Effector memory CD4-positive, alpha-beta T cell (primary cell): ENCODE measurements at places on chromosomes 2 and 18.

DNA sequence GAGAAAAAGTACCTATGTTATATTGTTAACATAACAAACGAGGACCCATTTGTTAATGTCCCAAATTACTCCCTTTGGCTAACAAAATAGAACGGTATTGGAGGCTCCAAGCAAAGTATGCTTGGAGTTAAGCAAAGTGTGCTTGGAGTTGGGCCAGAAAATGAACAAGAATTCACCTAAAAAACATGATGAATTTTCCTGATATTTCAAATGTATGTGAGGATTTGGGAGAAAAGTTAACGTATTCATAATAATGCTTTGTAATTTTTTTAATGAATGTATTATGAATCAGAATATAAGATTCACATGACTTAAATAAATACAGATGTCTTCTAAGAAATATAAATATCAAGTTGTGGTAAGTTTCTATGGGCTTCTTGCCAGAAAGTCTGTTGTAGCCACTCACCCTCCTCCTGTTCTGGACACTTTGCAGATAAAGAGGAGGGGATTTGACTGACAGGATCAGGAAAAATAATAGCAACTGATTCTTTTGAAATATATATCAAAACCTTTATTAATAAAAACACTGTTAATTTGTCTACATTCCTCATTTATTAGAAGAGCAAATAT lies 423.7 kb upstream of the MMADHC start:
- H3K36me3 ChIP-seq = no peaks in the 10 kb centered on the region
- no peak overlapping the region for H3K4me3 ChIP-seq
- no peak for DNase-seq
- no peaks in the 10 kb centered on the region for H3K27me3 ChIP-seq
- no peak overlapping the region for H3K27ac ChIP-seq
- H3K4me1 ChIP-seq = no peaks in the 10 kb centered on the region

DNA sequence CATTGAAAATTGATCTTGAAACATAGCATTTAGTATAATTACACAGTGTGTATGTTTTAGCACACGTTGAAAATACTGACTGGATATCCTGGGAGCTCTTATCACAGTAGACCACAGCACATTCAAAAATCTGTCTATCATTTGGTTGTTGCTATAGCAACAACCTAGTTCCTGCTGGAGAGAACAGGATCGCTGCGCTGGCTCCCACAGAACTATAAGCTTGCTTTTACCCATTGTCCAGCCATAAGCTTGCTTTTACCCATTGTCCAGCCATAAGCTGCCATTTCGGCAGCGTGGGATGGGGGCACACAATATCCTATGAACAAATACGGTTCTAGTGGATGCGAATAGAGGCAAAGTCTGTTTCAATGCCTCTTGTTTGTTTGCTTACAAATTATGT lies 70.4 kb upstream of the ST6GAL2 start:
- H3K4me1 ChIP-seq = no peaks in the 10 kb centered on the region
- H3K36me3 ChIP-seq = no peaks in the 10 kb centered on the region
- no peak overlapping the region for H3K27ac ChIP-seq
- DNase-seq = no peak

DNA sequence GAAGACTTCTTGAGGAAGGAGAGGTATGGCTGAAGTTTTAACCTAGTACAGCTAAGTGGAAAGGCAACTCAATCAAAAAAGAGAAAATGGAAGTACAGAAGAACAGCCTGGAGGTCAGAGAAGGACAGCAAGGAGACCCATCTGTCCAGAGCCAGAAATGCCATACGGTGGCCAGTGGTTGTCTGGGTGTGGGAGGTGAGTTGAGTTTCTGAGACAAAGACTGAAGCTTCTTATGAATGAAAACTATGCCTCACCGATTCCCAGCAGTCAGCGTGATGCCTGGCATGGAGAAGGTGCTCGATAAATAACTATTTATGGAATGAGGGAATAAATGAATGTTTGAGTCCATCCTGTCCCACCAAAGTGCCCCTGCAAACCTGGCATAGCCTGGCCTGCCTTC lies 98.8 kb downstream of the MRO start:
- no peaks in the 10 kb centered on the region for H3K27me3 ChIP-seq
- no peak overlapping the region for H3K4me3 ChIP-seq
- no peaks in the 10 kb centered on the region for H3K4me1 ChIP-seq

GRCh38 chr2:69118609-69119008 lies 105.6 kb downstream of the ANTXR1 start:
- H3K4me3 ChIP-seq = no peak overlapping the region
- DNase-seq = no peak
- H3K27ac ChIP-seq = no peak overlapping the region
- H3K27me3 ChIP-seq = no peaks in the 10 kb centered on the region
- no peaks in the 10 kb centered on the region for H3K36me3 ChIP-seq
- no peaks in the 10 kb centered on the region for H3K4me1 ChIP-seq

DNA sequence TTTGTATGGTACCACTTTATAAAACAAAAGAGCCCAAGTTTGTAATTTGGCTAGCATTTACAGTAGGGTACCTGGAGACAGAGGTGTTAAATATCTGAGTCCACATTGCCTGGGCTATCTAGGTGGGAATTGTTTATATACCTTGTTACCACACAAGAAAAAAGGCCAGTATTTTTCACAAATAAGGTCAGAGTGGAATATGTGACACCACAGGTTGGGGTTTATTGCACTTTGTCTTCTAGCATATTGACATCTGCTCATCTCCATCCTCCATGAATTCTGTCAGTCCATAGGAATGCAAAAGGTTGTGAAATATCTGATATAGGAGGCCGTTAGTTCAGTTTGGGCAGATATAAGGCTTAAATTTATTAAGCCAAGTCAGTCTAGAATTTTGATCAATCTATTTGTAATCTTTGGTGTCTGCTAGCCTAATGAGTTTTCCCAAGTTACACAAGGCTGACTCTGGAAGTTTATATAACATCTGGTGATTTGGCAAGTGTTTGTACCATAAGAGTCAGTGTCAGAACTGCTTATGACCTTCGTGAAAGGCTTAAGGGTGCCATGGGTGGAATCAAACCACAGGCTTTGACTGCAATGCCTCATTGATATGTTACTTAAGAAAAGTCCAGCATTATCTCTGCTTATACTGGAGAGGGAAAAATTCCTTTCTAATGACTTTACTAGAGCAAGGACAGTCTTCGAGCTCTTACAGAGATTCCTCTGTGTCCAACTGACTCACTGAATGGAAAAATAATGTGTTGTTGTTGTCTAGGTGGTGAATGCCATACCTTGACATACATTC lies 11.3 kb upstream of the DPP4 start:
- H3K4me1 ChIP-seq = no peaks in the 10 kb centered on the region
- no peaks in the 10 kb centered on the region for H3K36me3 ChIP-seq
- no peak for DNase-seq
- no peak overlapping the region for H3K27ac ChIP-seq
- H3K27me3 ChIP-seq = no peaks in the 10 kb centered on the region
- no peak overlapping the region for H3K4me3 ChIP-seq

GRCh38 chr2:44188696-44189095 lies 20.0 kb downstream of the PPM1B start:
- peaks cover 23% of the 10 kb centered on the region for H3K4me1 ChIP-seq
- DNase-seq = no peak
- H3K27me3 ChIP-seq = no peaks in the 10 kb centered on the region
- no peaks in the 10 kb centered on the region for H3K36me3 ChIP-seq
- H3K27ac ChIP-seq = no peak overlapping the region

DNA sequence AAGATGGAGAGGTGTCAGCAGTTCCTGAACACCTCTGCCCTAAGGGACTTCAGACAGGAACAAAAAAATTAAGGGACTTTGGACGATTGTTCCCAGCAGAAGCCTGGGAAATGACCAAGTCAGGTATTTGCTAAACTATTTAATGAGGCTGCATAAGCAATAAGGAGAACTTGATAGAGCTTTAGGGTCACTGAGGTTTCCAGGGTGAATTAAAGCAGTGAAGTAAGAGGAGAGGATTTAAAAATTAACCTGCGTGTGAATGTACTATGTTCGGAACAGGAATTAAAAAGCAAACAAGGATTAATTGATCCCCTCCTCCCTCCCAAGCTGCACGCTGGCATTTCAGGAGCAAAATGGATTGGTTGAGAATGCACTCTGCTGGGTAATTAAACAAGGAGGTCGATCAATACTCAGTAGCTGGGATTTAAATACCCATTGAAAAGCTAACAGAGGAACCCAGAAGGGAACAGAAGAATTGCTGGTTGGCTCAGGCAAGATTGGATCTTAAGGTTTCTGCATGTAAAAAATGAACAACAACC lies 157.2 kb downstream of the RNF152 start:
- no peak for DNase-seq
- no peak overlapping the region for H3K4me3 ChIP-seq
- no peaks in the 10 kb centered on the region for H3K36me3 ChIP-seq
- H3K4me1 ChIP-seq = no peaks in the 10 kb centered on the region

GRCh38 chr2:12293874-12294273 lies 422.9 kb upstream of the TRIB2 start:
- DNase-seq = no peak
- no peak overlapping the region for H3K27ac ChIP-seq
- H3K27me3 ChIP-seq = no peaks in the 10 kb centered on the region
- H3K4me1 ChIP-seq = no peaks in the 10 kb centered on the region
- no peaks in the 10 kb centered on the region for H3K36me3 ChIP-seq

GRCh38 chr18:64090876-64091275 lies 58.0 kb downstream of the LINC00305 start:
- H3K4me3 ChIP-seq = no peak overlapping the region
- H3K27ac ChIP-seq = no peak overlapping the region
- H3K27me3 ChIP-seq = no peaks in the 10 kb centered on the region
- no peak for DNase-seq

GRCh38 chr2:29598978-29599377 lies 322.4 kb downstream of the ALK start:
- no peaks in the 10 kb centered on the region for H3K36me3 ChIP-seq
- DNase-seq = no peak
- H3K27me3 ChIP-seq = no peaks in the 10 kb centered on the region
- H3K4me1 ChIP-seq = no peaks in the 10 kb centered on the region

DNA sequence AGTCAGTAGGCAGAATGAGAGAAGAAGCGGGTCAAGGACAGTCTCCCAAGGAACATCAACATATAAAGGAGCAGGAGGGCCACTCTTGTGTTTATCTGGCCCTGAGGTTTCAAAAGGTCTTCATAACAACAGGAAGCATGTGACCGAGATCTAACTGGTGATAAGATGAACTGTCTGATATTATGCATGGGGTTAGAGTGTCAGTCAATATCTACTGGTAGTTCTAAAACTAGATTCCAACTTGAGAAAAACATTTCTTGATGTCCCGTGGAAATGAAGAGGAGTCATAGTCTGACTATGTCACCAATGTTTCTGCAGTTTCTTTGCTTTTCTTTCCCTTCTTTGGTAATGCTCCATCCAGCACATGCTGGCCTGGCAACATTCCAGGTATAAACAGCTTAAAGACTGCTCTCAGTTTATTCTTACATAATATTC lies 77.5 kb upstream of the ITPRID2 start:
- H3K27ac ChIP-seq = no peak overlapping the region
- H3K36me3 ChIP-seq = no peaks in the 10 kb centered on the region
- no peak for DNase-seq

- H3K36me3 ChIP-seq = no peaks in the 10 kb centered on the region
- no peak overlapping the region for H3K27ac ChIP-seq
- H3K4me3 ChIP-seq = no peak overlapping the region
- H3K4me1 ChIP-seq = no peaks in the 10 kb centered on the region
Observed at GRCh38 chr18:23172591-23173380, 37.5 kb downstream of the CABLES1 start.

- H3K4me1 ChIP-seq = no peaks in the 10 kb centered on the region
- H3K27ac ChIP-seq = no peak overlapping the region
- no peaks in the 10 kb centered on the region for H3K36me3 ChIP-seq
- DNase-seq = no peak
Observed at GRCh38 chr2:142724186-142724585, 153.3 kb upstream of the KYNU start.

- no peaks in the 10 kb centered on the region for H3K4me1 ChIP-seq
- no peaks in the 10 kb centered on the region for H3K27me3 ChIP-seq
- no peak for DNase-seq
- no peak overlapping the region for H3K4me3 ChIP-seq
- H3K36me3 ChIP-seq = no peaks in the 10 kb centered on the region
- H3K27ac ChIP-seq = no peak overlapping the region
Observed at GRCh38 chr18:10477121-10477862, 22.9 kb downstream of the APCDD1 start.

- no peaks in the 10 kb centered on the region for H3K27me3 ChIP-seq
- peak overlapping the region; percentile 33 for H3K4me3 ChIP-seq
- no peaks in the 10 kb centered on the region for H3K36me3 ChIP-seq
- H3K27ac ChIP-seq = no peak overlapping the region
- no peaks in the 10 kb centered on the region for H3K4me1 ChIP-seq
Observed at GRCh38 chr2:209790066-209790728, 18.6 kb downstream of the UNC80 start.

GRCh38 chr2:190062601-190063000 lies at the start of gene MSTN:
MSTN (minus strand) TSS chr2:190062729; CDS start chr2:190062596, 133 bp downstream.
- H3K27ac ChIP-seq = no peak within 1 kb of the TSS
- no peak for DNase-seq
- no peaks in the 10 kb centered on the region for H3K27me3 ChIP-seq

GRCh38 chr2:195649629-195650190 lies 7.3 kb upstream of the SLC39A10 start:
- DNase-seq = no peak
- no peaks in the 10 kb centered on the region for H3K36me3 ChIP-seq
- no peaks in the 10 kb centered on the region for H3K4me1 ChIP-seq
- H3K4me3 ChIP-seq = no peak overlapping the region

GRCh38 chr2:95158891-95159619 lies 593 bp downstream of the ZNF514 start:
- DNase-seq = no peak
- H3K4me1 ChIP-seq = peaks cover 7% of the 10 kb centered on the region
- peak overlapping the region; percentile 79 for H3K4me3 ChIP-seq
- peaks cover 8% of the 10 kb centered on the region for H3K36me3 ChIP-seq

- H3K27me3 ChIP-seq = no peaks in the 10 kb centered on the region
- H3K4me3 ChIP-seq = no peak overlapping the region
- H3K27ac ChIP-seq = no peak overlapping the region
- H3K4me1 ChIP-seq = no peaks in the 10 kb centered on the region
- no peaks in the 10 kb centered on the region for H3K36me3 ChIP-seq
- DNase-seq = no peak
Observed at GRCh38 chr2:112916145-112916571, 5.2 kb downstream of the IL37 start.

DNA sequence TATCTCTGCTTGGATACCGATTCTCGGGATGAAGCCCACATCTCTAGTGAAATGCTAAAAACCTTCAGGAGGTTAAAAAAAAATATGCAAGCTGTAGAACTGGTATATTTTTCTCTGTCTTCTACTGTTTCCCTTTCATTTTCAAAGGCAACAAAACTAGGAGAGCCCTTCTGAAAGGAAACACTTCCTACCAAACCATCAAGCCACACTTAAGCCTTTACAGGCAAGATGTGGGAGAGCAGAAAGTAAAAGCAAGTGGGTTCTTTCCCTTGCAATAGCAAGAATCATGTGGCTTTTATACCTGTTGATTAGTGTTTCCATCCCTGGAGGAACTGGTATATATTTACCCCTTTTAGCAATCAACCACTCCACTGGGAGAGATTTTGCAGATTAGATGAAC lies 147.9 kb upstream of the ACAA2 start:
- no peak for DNase-seq
- no peak overlapping the region for H3K4me3 ChIP-seq
- H3K36me3 ChIP-seq = no peaks in the 10 kb centered on the region
- no peak overlapping the region for H3K27ac ChIP-seq
- H3K4me1 ChIP-seq = no peaks in the 10 kb centered on the region
